Breast epithelium (tissue), 4 donors: ENCODE measurements at places on chromosomes 2 and 18.

GRCh38 chr2:164069540-164069939 lies 333.7 kb upstream of the FIGN start:
- no peak for DNase-seq
- no peak overlapping the region for H3K27ac ChIP-seq
- H3K4me1 ChIP-seq, result no peaks in the 10 kb centered on the region

DNA sequence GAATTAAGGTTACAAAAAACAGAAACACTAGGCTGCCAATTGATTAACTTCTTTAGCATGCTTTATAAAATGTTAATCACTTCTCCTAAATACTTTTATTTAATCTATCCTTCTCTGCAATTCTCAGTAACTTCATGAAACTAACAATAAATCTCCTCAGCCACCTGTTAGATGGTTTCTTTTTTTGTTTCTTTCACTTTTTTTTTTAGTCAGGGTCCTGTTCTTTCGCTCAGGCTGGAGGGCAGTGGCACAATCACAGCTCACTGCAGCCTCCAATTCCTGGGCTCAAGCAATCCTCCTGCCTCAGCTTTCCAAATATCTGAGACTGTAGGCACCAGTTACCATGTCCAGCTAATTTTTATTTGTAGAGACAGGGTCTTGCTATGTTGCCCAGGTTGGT lies 213.4 kb upstream of the STK17B start:
- DNase-seq, result no peak
- H3K27me3 ChIP-seq, result no peaks in the 10 kb centered on the region
- no peak overlapping the region for H3K4me3 ChIP-seq
- H3K36me3 ChIP-seq, result no peaks in the 10 kb centered on the region
- no peaks in the 10 kb centered on the region for H3K4me1 ChIP-seq

- peak overlapping the region; percentile 33 for H3K4me3 ChIP-seq
- no peaks in the 10 kb centered on the region for H3K27me3 ChIP-seq
- no peaks in the 10 kb centered on the region for H3K4me1 ChIP-seq
- no peak overlapping the region for H3K27ac ChIP-seq
- H3K36me3 ChIP-seq, result no peaks in the 10 kb centered on the region
These were observed 20.0 kb downstream of the GREB1 start for GRCh38 chr2:11553661-11554398.

DNA sequence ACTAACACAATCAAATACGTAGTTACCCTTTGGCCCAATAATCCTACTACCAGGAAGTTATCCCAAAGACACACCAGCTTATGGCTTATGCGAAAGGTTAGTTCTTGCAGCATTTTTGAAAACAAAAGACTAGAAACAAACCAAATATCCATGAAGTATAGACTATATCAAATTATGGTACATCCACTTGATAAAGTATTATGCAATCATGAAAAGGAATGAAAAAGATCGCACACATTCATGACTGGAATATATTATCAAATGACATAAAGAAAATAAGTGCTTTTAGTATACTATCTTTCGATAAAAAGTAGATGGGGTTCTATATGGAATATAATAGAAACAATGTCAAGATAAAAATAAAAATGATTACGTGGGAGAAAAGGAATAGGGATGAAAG lies 78.2 kb downstream of the COBLL1 start:
- no peaks in the 10 kb centered on the region for H3K36me3 ChIP-seq
- no peak overlapping the region for H3K4me3 ChIP-seq
- H3K4me1 ChIP-seq, result no peaks in the 10 kb centered on the region
- H3K27ac ChIP-seq, result no peak overlapping the region
- DNase-seq, result no peak
- H3K27me3 ChIP-seq, result no peaks in the 10 kb centered on the region

DNA sequence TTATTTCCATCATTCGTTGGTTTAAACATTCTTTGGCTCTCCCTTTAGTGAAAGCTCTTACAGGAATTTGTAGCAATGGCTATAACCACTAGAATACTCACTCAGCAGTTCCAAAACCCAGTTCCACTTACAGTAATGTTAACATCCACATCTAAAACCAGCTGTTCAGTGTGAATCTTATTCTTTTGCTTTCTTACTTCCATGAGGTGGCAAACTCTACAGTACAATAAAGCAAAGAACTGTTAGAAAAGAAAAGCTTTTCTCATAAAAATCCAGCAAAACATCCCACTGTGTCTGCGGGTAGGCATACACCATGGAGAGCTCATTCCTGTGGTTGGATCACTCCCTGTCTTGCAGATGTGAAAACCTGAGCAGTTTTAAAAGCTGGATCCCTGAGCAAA lies 147.1 kb downstream of the ARHGAP28 start:
- H3K27ac ChIP-seq, result no peak overlapping the region
- DNase-seq, result no peak
- H3K27me3 ChIP-seq, result no peaks in the 10 kb centered on the region
- no peaks in the 10 kb centered on the region for H3K4me1 ChIP-seq
- H3K36me3 ChIP-seq, result no peaks in the 10 kb centered on the region

DNA sequence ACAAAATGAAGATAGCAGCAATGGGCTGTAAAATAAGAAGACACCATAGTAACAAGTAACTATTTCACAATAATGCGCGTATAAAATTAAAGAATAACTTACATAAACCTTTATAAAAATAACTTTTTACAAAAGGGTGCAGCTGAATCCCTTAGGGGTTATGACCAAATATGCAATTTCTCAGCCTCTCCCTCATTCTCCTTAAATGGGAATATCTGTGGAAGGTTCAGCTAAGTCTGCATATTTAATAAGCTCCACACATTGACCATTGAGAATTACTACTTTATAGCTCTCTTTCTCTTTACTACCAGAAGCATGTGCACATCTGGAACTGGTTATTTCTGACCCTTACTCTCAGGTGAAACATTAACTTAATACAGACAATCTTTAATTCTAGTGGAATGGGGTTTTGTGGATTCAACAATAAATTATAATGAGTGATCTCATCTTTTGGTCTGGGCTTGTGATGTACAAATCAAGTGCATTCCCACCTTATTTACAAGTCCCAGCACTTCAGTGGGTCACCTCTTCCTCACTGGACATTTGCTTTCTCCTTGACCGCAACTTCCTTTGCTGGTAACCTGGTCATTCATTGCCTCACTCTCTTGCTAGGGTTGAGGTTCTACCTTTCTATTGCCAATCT lies 15.7 kb downstream of the ARHGAP15 start:
- no peak overlapping the region for H3K27ac ChIP-seq
- no peak for DNase-seq
- H3K36me3 ChIP-seq, result no peaks in the 10 kb centered on the region
- H3K27me3 ChIP-seq, result no peaks in the 10 kb centered on the region
- no peaks in the 10 kb centered on the region for H3K4me1 ChIP-seq
